CD8-positive, alpha-beta memory T cell (primary cell): ENCODE measurements at places on chromosomes 5 and 9. TPM values are rescaled to one million over a fixed set of nuclear protein-coding genes. Genes with fewer than 3 reads are reported as not detected.

Gene CAMK4
- 57.4 TPM for total RNA-seq

Gene PCDHA9
- total RNA-seq, result not detected

Gene PCDHB13
- 0.04 TPM for total RNA-seq

Gene PLCXD3
- total RNA-seq, result not detected

Gene WASHC1
- total RNA-seq, result 16.4 TPM

Gene COL15A1
- not detected for total RNA-seq

GRCh38 chr5:150408231-150408943, 4.3 kb downstream of the CD74 start:
- H3K36me3 ChIP-seq, result peaks cover 25% of the 10 kb centered on the region
- no peak overlapping the region for H3K27ac ChIP-seq
- no peaks in the 10 kb centered on the region for H3K27me3 ChIP-seq
- peaks cover 42% of the 10 kb centered on the region for H3K4me1 ChIP-seq

DNA sequence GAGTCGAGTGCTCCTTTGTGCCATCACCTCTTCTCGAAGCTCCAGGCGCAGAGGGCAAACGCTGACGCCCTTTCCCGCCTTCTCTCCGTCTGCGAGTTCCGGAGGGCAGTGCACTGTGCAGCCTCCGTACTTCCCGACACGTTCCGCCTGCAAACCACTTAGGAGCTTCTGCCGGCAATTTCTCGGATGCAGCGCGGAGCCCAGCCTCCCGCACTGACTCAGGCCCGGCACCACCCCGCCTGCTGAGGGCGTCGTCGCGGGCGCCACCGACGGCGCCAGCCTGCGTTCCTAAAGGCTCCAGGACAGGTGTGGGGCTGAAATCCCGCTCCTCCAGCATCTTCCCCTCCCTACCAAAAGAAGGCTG, 9.3 kb upstream of the TRIM36 start:
- H3K4me1 ChIP-seq, result peaks cover 9% of the 10 kb centered on the region
- no peak overlapping the region for H3K4me3 ChIP-seq
- no peak for DNase-seq
- no peak overlapping the region for H3K27ac ChIP-seq
- H3K36me3 ChIP-seq, result no peaks in the 10 kb centered on the region

DNA sequence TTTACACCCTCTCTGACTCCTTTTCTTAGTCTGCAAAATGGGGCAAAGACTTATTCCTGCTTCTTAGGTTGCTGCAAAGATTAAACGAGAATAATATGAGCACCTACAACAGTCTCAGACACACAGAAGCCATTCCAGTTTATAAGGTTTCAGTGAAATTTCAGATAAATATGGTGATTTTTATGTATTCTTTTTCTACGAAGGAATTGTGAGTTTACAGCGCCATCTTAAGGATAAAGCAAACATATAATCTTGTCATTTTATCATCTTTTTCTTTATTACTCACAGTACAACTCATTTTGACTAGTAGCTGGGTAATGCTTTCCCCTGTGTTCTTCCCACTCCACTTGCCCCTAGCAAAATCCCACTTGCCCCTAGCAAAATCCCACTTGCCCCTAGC, 29.2 kb upstream of the SMC5 start:
- H3K27ac ChIP-seq, result no peak overlapping the region
- H3K4me1 ChIP-seq, result no peaks in the 10 kb centered on the region
- H3K36me3 ChIP-seq, result no peaks in the 10 kb centered on the region
- no peak overlapping the region for H3K4me3 ChIP-seq

- no peak overlapping the region for H3K27ac ChIP-seq
- no peak overlapping the region for H3K4me3 ChIP-seq
- no peaks in the 10 kb centered on the region for H3K36me3 ChIP-seq
- H3K27me3 ChIP-seq, result no peaks in the 10 kb centered on the region
- no peak for DNase-seq
Measured at GRCh38 chr9:76433836-76434235, 25.1 kb upstream of the GCNT1 start.

- H3K27me3 ChIP-seq, result no peaks in the 10 kb centered on the region
- H3K36me3 ChIP-seq, result no peaks in the 10 kb centered on the region
- no peak overlapping the region for H3K27ac ChIP-seq
- H3K4me3 ChIP-seq, result peak overlapping the region; percentile 43
- H3K4me1 ChIP-seq, result no peaks in the 10 kb centered on the region
Measured at GRCh38 chr5:139543423-139543991, 17.6 kb upstream of the UBE2D2 start.

GRCh38 chr5:151213803-151214613, 9.9 kb downstream of the CCDC69 start:
- DNase-seq, result peak; percentile 86
- H3K36me3 ChIP-seq, result peaks cover 9% of the 10 kb centered on the region
- peaks cover 95% of the 10 kb centered on the region for H3K4me1 ChIP-seq
- peak overlapping the region; percentile 91 for H3K27ac ChIP-seq
- H3K27me3 ChIP-seq, result no peaks in the 10 kb centered on the region

GRCh38 chr5:158979749-158980521, 119.8 kb downstream of the EBF1 start:
- H3K4me1 ChIP-seq, result no peaks in the 10 kb centered on the region
- H3K36me3 ChIP-seq, result no peaks in the 10 kb centered on the region
- H3K4me3 ChIP-seq, result no peak overlapping the region
- no peak for DNase-seq

GRCh38 chr5:92505925-92506324, 1075.1 kb downstream of the NR2F1-AS1 start:
- no peak for DNase-seq
- no peaks in the 10 kb centered on the region for H3K36me3 ChIP-seq
- H3K4me1 ChIP-seq, result no peaks in the 10 kb centered on the region
- H3K27me3 ChIP-seq, result no peaks in the 10 kb centered on the region
- no peak overlapping the region for H3K27ac ChIP-seq

- no peaks in the 10 kb centered on the region for H3K27me3 ChIP-seq
- no peak overlapping the region for H3K27ac ChIP-seq
- no peak overlapping the region for H3K4me3 ChIP-seq
- no peaks in the 10 kb centered on the region for H3K36me3 ChIP-seq
- no peak for DNase-seq
Measured at GRCh38 chr5:169772688-169773087, 135.6 kb downstream of the DOCK2 start.

GRCh38 chr5:56566374-56567249, 248.7 kb upstream of the MAP3K1 start:
- no peak overlapping the region for H3K27ac ChIP-seq
- peaks cover 7% of the 10 kb centered on the region for H3K4me1 ChIP-seq
- H3K36me3 ChIP-seq, result no peaks in the 10 kb centered on the region

DNA sequence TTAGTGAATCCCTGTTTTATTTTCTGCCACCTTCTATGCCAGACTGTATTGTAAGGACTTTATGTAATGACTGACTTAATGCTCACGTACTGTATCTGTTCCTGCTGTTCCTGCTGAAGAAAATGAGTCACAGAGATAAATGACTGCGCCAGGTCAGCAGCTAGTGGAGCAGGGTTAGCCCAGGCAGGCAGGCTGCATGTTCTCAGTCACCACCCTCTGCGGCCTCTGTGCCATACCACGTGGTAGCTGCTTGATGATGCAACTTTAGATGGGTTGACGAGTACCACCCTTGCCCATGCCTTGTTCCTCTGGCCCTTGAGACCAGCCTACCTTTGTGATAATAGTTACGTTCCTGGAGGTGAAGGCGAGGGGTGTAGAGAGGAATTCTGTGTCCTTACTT, 161.9 kb downstream of the TRIO start:
- no peak for DNase-seq
- no peak overlapping the region for H3K27ac ChIP-seq
- H3K36me3 ChIP-seq, result no peaks in the 10 kb centered on the region
- no peaks in the 10 kb centered on the region for H3K27me3 ChIP-seq
- H3K4me1 ChIP-seq, result no peaks in the 10 kb centered on the region
- no peak overlapping the region for H3K4me3 ChIP-seq

GRCh38 chr5:134138416-134139376, 24.2 kb downstream of the TCF7 start:
- no peak overlapping the region for H3K4me3 ChIP-seq
- H3K4me1 ChIP-seq, result peaks cover 77% of the 10 kb centered on the region
- H3K27ac ChIP-seq, result peak overlapping the region; percentile 20
- peak; percentile 50 for DNase-seq

- no peak overlapping the region for H3K27ac ChIP-seq
- DNase-seq, result no peak
- no peaks in the 10 kb centered on the region for H3K36me3 ChIP-seq
Measured at GRCh38 chr5:74626386-74627222, 13.9 kb downstream of the ENC1 start.

DNA sequence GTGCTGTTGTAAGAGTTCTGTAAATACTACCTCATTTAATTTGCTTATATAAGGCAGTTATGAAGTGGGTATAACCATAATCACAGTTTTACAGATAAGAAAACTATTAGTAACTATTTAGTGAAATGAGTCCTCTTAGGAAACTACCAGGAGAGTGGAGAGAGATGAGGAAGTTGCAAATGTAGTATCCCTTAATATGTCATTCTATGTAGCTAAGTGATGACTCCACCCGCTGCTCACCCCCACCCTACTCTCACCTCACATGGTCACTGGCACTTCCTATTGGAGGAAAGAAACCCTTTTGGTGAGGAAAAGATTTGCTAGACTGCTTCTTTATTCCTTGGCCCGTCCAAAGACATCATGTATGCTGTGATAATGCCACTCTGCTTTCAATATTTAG, 241.8 kb upstream of the SLC24A2 start:
- no peaks in the 10 kb centered on the region for H3K27me3 ChIP-seq
- H3K4me3 ChIP-seq, result no peak overlapping the region
- H3K27ac ChIP-seq, result no peak overlapping the region

GRCh38 chr5:134133995-134134541, 19.6 kb downstream of the TCF7 start:
- peak overlapping the region; percentile 67 for H3K4me3 ChIP-seq
- H3K27ac ChIP-seq, result no peak overlapping the region
- peak; percentile 0 for DNase-seq
- peaks cover 63% of the 10 kb centered on the region for H3K36me3 ChIP-seq

GRCh38 chr9:104339692-104340091, 164.4 kb upstream of the OR13F1 start:
- no peaks in the 10 kb centered on the region for H3K27me3 ChIP-seq
- H3K4me1 ChIP-seq, result no peaks in the 10 kb centered on the region
- H3K27ac ChIP-seq, result no peak overlapping the region
- no peak overlapping the region for H3K4me3 ChIP-seq
- no peak for DNase-seq

DNA sequence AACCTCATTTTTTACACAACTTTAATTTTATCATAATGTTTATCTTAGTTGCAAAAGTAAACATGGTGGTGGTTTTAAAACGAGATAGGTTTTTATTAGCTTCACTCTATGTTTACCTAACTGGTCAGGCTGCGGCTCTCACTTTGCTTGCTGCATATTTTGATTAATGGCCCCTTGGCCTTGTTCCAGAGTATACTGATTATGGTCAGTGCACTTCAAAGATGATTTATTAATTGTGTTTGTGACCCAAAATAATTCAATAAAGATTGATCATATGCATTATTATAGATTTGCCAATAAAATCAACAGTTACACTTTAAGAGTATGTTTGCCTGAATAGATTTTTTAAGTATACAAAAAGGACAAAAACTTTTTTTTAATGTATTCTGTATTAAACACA, 188.0 kb downstream of the XRCC4 start:
- no peaks in the 10 kb centered on the region for H3K4me1 ChIP-seq
- no peak overlapping the region for H3K4me3 ChIP-seq
- no peak overlapping the region for H3K27ac ChIP-seq
- H3K27me3 ChIP-seq, result no peaks in the 10 kb centered on the region
- H3K36me3 ChIP-seq, result no peaks in the 10 kb centered on the region

GRCh38 chr9:120368799-120369198, 211.2 kb downstream of the CDK5RAP2 start:
- H3K27me3 ChIP-seq, result no peaks in the 10 kb centered on the region
- no peaks in the 10 kb centered on the region for H3K4me1 ChIP-seq
- H3K27ac ChIP-seq, result no peak overlapping the region
- no peak overlapping the region for H3K4me3 ChIP-seq
- no peak for DNase-seq
